Eye (tissue), 1 donor: ENCODE measurements at places on chromosomes 4 and X.

DNA sequence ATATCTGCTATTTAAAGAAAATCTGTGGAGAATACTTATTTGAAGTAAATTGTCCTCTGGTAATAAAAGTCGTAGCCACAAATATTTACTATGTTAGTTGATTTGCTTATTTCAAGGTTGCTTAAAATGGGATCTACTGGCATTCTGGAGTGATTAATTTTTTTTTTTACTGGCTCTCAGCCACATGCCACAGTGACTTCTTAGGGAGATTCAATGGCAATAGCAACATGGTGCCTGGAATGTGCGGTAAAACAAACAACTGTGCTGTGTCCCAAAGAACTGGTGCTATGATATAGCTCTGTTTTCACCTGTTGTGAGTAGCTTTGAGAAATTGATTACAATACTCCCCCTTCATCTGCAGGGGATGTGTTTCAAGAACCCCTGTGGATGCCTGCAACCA, 324.3 kb downstream of the GPAT3 start:
- no peak for DNase-seq

- peak; percentile 60 for DNase-seq
These were observed 54.5 kb downstream of the TRIM2 start for GRCh38 chr4:153258750-153259149.

- no peak for DNase-seq
These were observed 120.0 kb downstream of the ADGRL3 start for GRCh38 chr4:61320154-61320553.

- DNase-seq = peak; percentile 3
These were observed 78.7 kb upstream of the TET2 start for GRCh38 chr4:105067946-105068345.

- DNase-seq = no peak
These were observed 199.3 kb upstream of the ADAMTS3 start for GRCh38 chr4:72768364-72768763.

DNA sequence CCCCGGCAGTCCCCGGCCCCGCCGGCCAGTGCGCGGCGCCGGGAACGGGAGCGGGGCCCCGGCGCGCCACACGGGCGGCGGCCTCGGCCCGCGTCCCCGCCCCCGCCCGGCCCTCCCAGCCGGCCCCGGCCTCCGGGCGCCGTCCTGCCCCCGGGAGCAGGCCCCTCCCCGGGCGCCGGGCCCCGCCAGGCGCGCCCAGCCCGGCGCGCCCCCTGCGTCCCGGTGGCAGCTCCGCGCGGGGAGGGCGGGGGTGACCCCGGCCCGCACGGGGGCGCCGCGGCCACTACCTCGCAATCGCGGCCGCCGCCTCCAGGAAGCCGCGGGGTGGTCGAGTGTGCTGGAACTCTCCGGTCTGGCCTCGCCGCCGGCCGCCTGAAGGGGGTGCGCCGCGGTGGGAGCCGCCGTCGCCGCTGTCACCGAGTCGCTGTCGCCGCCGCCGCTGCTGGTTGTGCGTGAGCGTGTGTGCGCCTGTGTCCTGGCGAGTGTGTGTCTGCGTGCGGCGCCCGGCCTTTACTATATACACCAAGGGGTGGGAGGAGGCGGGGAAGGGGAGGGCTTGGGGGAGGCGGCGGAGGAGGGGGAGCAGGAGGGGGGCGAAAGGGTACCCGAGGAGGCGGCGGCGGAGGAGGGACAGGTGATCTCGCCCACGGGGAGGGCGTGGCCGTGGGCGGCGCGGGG, at the start of gene RAI2:
TSS of gene RAI2 (minus strand) at position 488 of the 678 bp plus-strand sequence. CDS start 59,288 bp downstream, outside the sequence.
- peak; percentile 60 for DNase-seq

DNA sequence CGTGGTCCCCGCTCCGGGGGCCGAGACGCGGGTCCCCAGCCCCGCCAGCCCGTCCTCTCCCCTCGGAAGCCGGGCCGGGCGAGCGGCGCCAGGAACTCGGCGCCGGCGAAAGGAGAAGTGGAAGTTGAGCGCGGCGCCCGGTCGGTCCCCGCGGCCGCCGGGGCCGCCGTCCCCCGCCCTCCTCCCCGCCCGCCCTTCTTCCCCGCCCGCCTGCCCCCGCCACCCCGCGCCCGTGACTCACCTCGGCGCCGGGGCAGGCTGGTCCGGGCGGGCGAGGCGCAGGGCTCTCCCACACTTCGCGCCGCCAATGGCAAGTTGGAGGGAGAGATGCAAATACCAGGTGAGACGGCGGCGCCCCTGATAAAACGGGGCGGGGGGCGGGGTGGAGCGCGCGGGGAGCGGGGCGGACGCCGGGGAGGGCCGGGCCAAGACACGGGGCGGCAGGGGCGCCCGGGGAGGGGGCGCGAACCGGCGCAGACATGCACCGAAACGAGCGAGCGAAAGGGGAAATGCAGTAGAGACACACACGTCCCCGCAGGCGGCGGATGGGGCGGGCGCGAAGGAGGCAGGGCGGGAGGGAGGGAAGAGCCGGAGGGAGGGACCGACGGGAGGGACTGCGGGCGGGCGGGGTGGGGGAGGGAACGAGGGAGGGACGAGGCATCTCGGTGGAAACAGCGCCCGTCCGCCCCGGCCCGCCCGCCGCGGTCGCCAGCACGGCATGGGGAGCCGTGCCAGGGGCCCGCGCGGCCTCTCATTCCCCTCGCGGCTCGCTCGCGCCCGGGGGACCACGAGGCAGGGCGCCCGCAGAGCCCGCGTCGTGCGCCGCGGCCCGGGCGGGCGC, at the start of gene ELF4:
TSS of gene ELF4 (minus strand) at position 119 of the 841 bp plus-strand sequence. CDS start 29,167 bp downstream, outside the sequence.
- DNase-seq = peak; percentile 48

DNA sequence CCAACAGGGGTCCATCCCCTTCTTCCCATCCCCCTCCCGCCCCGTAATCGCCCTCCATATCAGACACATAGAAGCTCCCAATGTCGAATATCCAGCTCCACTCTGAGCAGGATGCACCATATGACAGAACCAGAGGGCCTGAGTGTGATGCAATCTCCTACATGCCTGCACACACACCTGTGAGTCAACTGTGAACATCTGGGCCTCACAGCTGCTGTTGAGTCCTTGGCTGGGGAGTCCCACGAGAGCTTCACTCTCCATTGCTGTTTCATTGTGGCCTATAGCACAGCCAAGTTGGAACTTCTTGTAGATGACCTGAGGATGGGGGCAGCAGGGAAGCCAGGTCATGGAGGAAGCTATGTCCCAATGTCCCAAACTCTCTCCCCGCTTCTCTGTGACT, 8.2 kb downstream of the SLC38A5 start:
- no peak for DNase-seq

- DNase-seq = peak; percentile 90
These were observed 53.9 kb upstream of the ZNF157 start for GRCh38 chrX:47316276-47317025.

GRCh38 chr4:97367878-97368277, 775.4 kb downstream of the STPG2 start:
- no peak for DNase-seq

DNA sequence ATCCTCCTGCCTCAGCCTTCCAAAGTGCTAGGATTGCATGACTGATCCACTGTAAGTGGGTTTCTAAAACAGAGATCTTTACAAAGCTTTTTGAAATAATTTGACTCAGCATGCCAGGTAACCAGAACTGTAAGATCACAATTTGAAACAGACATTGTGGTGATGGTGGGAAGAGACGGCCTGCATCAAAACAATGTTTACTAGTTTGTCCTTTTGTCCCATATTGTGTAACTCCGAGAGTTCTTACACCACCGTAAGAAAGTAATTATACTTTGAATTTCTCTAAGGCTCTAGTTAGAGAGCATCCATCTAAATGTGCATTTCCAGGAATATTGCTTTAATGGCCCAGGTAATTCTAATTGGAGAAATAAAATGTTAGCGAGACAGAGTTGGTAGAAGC, 594 bp upstream of the ARHGAP24 start:
- DNase-seq = no peak

GRCh38 chr4:184292877-184293276, 75.2 kb upstream of the ENPP6 start:
- DNase-seq = no peak

DNA sequence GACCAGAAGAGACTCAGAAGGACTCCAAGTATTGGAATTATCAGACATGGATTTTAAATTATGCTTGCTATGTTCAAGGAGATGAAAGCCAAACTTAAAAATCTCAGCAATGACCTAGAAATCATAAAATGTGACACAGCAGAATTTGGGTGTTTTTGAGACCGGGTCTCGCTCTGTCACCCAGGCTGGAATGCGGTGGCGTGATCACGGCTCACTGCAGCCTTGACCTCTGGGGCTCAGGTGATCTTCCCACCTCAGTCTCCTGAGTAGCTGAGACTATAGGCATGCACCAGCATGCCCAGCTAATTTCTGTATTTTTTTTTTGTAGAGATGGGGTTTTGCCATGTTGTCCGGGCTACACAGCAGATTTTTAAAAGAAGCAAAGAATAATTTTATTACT, 12.7 kb downstream of the TAB3 start:
- DNase-seq = no peak

- peak; percentile 93 for DNase-seq
These were observed 31.1 kb downstream of the F11 start for GRCh38 chr4:186297013-186297645.

DNA sequence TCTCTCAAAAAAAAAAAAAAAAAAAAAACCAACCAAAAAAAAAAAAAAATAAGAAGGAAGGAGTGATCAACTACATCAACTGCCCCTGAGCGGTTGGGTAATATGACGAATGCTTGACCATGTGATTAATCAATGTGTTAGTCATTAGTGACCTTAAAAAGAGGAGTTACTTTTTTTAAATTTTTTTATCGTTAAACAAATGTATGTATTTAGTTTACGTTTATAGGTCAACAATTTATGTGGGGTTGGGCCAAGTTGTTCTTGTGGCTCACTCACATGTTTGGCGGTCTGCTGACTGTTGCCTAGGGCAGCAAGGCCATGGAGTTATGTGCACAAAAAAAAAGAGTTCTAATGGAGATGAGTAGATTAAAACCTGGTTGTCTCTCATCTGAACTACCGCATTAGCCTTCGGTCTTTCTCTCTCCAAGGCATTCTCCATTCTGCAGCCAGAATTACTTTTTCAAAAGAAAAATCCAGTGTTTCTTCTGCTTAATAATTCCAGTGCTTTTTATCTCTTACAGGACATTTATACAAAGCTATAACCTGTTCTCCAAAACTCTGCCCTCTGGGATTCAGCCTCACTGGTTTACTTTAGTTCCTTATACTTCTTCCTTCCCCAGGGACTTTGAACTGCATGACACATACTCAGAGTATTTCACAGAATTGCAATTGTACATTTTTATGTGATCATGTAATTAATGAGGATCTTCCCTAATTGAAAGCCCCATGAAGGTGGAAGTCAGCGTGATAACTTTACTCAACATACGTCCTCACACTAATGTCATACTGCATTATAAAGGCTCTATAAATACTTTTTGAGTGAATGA, 505.5 kb downstream of the ANKRD50 start:
- no peak for DNase-seq

DNA sequence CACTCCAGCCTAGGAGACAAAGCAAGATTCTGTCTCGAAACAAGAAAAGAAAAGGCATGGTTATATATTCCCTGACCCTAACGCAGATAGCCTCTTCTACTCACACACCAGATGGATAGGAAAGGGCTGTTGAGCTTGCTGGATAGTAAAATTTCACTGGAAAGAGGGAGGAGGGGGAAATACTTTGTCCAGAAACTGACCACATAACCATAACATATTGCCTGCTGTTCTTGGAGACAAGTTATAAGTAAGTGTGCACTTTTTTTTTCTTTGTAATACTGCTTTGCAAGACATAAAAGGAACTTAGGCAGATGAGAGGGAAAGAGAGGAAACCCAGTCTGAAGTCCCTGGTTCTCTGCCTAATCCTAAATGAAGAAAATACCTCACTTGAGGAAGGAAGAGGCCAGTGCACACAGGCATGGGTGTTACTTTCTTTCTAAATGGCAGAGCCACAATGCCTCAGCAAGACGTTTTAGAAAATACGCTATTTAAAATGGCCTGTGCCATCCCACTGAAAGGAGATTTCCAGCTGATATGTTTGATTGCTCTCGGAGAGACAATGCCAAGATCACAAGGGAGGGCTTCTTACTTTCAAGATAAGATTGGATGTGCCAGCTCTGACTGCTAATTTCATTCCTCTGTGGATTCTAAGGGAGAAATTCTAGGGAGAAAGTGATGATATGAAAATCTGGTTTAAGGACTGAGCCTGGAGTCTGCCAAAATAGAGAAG, 140.6 kb downstream of the DCTD start:
- no peak for DNase-seq

DNA sequence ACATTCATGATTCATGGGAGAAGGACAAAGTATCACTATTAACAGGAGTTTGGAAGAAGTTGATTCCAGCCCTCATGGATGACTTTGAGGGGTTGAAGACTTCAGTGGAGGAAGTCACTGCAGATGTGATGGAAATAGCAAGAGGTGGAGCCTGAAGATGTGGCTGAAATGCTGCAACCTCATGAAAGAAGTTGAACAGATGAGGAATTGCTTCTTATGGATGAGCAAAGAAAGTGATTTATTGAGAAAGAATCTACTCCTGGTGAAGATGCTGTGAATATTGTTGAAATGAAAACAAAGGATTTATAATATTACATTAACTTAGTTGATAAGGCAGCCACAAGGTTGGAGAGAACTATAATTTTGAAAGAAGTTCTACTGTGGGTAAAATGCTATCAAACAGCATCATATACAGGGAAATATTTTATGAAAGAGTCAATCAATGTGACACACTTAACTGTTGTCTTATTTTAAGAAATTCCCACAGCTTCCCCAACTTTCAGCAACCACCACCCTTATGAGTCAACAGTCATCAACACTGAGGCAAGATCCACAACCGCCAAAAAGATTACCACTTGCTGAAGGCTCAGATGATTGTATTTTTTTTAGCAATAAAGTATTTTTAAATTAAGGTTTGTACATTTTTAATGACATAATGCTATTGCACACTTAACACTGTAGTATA, 302.6 kb downstream of the CBLL2 start:
- no peak for DNase-seq

DNA sequence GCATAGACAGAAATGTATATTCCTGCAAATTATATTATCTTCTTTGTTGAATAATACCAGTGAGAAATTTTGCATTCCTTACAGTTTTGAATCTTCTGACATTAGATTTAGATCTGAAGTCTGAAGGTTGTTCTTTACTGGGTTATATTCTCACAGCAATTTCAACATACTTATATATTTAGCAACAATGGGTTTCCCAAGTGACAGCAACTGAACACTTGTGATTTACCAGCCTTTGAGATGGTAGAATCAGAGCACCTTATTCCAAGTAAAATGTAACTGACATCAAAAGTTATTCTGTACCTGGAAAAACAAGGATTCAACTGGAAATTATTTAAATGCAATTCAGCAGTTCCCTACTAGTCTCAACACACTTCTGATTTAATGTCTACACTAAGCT, 66.0 kb downstream of the RELL1 start:
- no peak for DNase-seq

DNA sequence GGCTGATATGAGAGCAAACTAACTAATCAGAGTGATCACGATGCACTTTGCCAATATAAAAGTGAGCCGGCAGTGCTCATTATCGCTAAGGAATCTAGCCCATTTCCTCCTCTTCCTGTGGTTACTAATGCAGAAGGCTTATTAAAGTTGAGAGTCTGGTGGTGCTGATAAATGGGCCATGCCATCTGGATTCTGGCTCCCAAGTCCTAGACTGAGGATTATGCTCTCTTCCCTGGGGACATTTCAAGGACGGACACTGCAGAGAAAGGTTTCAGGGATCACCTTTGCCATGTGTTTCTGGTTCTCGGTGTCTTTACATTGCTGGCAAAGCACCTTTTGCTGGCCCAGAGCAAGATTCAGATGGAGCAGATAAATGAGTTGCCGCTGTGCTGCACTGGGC, 85.3 kb downstream of the RTL5 start:
- no peak for DNase-seq

- peak; percentile 15 for DNase-seq
These were observed 611.0 kb upstream of the PABPC4L start for GRCh38 chr4:134812611-134813010.
